NCI-H1417 (cell line): ENCODE measurements at places on chromosomes 16 and 17.

DNA sequence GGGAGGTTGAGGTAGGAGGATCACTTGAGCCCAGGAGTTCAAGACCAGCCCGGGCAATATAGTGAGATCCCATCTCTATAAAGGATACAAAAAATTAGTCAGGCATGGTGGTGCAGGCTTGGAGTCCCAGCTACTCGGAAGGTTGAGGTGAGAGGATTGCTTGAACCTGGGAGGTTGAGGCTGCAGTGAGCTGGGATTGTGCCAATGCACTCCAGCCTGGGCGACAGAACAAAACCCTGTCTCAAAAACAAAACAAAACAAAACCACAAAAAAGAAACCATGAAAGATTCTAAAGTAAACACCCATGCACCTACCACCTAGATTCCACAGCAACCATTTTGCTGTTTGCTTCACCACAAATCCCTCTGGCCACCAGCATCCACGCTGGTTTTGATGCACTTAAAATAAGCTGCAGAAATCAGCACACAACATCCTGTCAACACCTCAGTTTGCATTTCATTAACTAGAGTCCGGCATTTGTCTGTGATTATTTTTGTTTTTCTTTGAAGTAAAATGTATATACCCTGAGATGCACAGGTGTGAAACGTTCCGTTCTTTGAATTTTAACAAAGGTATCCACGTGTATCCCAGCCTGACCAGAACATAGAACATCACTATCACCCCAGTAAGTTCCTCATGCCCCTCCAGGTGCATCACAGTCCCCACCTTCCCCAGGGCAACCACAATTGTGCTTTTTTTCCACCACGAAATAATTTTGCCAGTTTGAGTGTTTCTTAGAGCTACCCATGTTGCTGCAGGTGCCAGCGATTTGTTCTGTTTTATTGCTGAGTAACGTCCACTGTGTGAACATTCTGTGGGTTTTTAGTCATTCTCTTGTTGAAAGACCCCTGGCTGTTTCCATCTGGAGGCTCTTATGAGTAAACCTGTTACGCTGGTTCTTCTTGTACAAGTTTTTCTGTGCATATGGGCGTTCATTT, 191.5 kb downstream of the SEC14L1 start:
- no peak for DNase-seq

- no peak for DNase-seq
Measured at GRCh38 chr17:80498242-80498919, 22.0 kb upstream of the NPTX1 start.

GRCh38 chr16:77946823-77947222, 75.5 kb upstream of the CLEC3A start:
- DNase-seq = peak; percentile 41

DNA sequence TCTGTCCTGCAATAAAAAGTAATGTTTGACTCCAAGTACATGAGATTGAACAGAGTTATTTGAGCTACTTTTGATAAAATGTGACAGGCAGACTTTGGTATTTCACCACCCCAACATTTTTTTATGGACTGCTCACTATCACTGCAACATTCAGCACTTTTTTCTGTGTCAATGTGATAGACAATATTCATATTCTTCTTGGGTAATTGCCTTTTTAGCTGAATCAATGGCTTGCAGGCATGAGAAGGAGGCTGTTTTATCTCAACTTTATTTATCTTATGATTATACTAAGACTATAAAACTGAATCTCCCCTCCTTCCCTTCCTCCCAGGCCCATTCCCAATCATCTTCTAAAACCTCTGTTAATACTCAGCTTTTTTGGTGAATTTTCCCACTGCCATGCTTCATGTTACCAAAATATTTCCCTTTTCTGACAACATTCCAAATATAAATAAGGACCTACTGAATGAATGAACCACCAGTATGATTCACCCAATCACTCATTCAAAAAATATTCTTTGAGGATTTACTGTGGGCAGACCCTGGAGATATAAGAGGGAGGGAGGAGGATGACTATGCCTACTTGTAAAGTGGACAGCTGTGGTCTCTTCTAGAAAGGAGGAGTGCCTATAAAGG, 67.6 kb downstream of the CDH13 start:
- DNase-seq = no peak

GRCh38 chr16:21645261-21645721, 7.1 kb downstream of the IGSF6 start:
- no peak for DNase-seq

DNA sequence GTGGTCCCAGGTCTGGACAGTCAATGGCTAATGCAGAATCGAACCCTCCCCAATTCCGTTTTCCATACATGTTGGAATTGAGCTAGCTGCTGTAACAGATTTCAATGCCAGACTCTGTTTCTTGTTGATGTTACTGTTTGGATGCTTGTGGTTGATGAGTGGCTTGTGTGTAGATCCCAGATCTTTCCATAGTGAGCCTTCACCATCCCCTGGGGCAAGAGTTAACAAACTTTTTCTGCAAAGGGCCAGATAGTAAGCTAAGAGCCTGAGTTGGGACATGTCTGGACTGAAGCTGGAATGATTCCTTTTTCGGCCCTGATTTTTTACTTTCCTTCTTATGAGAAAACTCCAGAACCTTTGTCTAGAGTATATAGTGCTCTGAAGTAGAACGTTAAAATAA, 296.3 kb downstream of the CPPED1 start:
- DNase-seq = no peak

DNA sequence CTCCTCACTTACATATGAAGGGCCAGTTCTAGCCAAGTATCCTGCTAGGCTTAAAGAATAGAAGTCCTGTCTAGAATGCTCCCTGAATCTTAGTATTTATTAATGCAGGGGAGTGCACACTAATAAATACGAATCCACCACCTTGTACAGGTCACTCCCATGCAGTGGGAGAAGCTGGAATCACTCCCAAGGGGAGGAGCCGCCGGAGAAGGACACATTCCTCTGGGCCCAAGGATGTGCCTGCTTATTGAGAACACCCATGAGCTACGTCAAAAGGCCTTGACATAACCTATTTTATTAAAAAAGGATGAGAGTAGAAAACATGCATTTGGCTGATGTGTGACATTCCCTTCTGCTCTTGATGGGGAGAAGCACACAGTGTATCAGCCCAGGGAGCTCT, 223.5 kb downstream of the SPECC1 start:
- DNase-seq = no peak

DNA sequence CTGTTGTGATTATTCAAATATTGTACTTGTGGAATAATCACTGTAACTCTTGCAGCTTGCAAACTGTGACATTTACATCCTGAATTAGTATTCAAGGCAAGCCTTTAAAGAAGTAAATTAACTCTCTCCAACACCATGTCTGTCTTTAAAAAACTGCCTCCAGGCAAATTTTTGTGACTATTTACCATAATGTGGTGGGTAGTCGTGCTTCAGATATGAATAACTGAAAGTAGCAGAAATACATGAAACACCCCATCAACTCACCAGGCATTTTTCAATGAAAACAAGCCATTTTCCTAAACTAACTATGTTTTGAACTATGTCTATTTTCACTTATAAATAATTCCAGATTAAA, 217.4 kb upstream of the PSMD7 start:
- DNase-seq = no peak

- DNase-seq = peak; percentile 80
Measured at GRCh38 chr17:60435244-60436167, 13.2 kb downstream of the CHCT1 start.

- no peak for DNase-seq
Measured at GRCh38 chr16:78134944-78135619, 35.6 kb downstream of the WWOX start.

GRCh38 chr17:77420804-77421629, 280.2 kb downstream of the SEC14L1 start:
- peak; percentile 92 for DNase-seq

- DNase-seq = peak; percentile 7
Measured at GRCh38 chr17:9615486-9615885, 29.8 kb upstream of the USP43 start.

- DNase-seq = no peak
Measured at GRCh38 chr16:48864055-48864454, 254.1 kb upstream of the N4BP1 start.

GRCh38 chr17:49382556-49382955, 20.5 kb upstream of the ZNF652 start:
- no peak for DNase-seq
